ENCODE measurements at places on chromosomes 3 and 15. TPM values are rescaled to one million over a fixed set of nuclear protein-coding genes. Genes with fewer than 3 reads are reported as not detected.

DNA sequence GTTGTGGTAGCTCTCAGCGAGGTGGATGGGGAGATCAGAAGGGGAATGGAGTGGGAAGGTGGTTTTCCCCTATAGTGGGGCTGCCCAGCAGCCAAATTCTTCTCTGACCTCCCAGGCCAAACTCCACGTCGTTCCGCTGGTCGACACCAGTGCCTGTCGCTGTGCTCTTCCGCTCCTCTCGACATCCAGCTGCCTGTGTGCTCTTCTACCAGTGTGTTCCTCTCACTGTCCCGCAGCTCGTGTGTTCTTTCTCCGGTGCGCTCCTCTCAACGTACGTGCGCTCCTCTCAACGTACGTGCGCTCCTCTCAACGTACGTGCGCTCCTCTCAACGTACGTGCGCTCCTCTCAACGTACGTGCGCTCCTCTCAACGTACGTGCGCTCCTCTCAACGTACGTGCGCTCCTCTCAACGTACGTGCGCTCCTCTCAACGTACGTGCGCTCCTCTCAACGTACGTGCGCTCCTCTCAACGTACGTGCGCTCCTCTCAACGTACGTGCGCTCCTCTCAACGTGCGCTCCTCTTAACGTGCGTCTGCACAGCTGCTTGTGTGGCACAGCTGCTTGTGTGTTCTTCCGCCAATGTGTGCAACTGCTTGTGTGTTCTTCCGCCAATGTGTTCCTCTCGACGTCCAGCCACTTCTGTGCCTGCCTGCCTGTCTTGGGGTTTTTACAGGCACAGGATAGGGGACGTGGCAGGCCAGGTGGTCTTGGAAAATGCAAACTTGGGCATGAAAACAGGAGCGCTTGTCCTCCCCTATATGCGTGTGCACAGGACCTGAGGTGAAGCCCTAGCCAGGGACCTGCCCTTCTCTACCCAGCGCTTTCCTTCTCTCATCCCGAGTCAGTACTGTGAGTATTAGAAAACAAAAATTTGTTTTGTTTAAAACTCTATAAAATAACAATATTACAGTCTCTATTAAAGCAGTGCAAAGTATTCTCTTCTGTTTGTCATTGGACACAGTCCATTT is 991.1 kb downstream of the GBE1 start:
- H3K4me1 ChIP-seq, result no peaks in the 10 kb centered on the region
- no peaks in the 10 kb centered on the region for H3K36me3 ChIP-seq
- no peak overlapping the region for H3K27ac ChIP-seq
- H3K27me3 ChIP-seq, result no peaks in the 10 kb centered on the region
- no peak for DNase-seq

DNA sequence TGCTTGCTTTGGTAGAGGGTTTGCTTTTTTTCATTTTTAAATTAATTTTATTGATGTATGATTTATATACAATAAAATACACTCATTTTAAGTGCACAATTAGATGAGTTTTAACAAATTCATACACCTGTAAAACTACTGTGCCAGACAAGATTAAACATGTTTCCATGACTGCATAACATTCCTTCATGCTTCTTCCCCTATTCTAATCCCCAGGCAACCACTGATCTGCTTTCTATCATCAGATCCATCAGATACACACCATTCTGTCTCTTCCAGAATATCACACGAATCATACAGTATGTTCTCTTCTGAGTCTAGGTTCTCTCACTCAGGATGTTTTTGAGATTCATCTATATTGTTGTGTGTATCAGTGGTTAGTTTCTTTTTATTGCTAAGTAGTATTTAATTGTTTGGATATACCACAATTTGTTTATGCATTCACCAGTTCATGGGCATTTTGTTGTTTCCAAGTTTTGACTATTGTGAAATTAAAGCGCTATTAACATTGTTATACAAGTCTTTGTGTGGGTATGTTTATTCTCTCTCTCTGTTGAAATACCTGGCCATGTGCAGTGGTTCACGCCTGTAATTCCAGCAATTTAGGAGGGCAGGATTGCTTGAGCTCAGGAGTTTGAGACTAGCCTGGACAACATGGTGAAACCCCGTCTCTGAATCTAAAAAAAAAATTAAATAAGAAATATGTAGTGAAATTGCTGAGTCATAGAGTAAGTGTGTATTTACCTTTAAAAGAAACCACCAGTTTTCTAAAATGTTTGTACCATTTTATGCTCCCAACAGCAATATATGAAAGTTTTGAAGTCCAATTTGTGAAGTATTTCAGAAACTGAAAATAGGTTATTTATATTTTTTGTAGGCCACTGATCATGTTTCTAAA is 7.0 kb upstream of the TFG start:
- peaks cover 7% of the 10 kb centered on the region for H3K4me1 ChIP-seq
- H3K27ac ChIP-seq, result no peak overlapping the region
- H3K27me3 ChIP-seq, result peaks cover 17% of the 10 kb centered on the region
- no peak overlapping the region for H3K4me3 ChIP-seq
- H3K36me3 ChIP-seq, result no peaks in the 10 kb centered on the region

The MAP1A gene
- total RNA-seq, result 0.74 TPM

- DNase-seq, result no peak
- no peaks in the 10 kb centered on the region for H3K27me3 ChIP-seq
Observed at GRCh38 chr3:180265551-180265950, 228.8 kb upstream of the PEX5L start.

DNA sequence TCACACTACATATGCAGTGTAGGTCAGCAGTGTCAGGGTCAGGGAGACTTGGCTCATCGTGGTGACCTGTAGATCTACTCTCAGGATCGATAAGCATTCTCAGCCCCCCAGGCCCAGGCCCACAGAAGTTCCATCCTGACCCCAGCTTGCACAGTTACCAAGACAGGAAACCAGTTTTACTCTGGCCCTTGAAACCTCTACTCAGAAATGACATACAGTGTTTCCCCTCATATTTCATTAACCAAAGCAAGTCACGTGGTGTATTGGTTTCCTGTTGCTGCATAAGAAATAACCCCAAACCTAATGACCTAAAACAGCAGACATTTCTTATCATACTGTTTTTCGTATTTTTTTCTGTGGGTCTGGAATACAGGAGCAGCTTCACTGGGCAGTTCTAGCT is 242.2 kb downstream of the SLCO3A1 start:
- H3K4me1 ChIP-seq, result no peaks in the 10 kb centered on the region
- DNase-seq, result no peak
- H3K27ac ChIP-seq, result no peak overlapping the region
- H3K4me3 ChIP-seq, result no peak overlapping the region

- H3K4me1 ChIP-seq, result no peaks in the 10 kb centered on the region
- H3K4me3 ChIP-seq, result no peak overlapping the region
- no peak for DNase-seq
- H3K27me3 ChIP-seq, result no peaks in the 10 kb centered on the region
- H3K27ac ChIP-seq, result no peak overlapping the region
- H3K36me3 ChIP-seq, result no peaks in the 10 kb centered on the region
Observed at GRCh38 chr3:111800926-111801325, 58.1 kb upstream of the PHLDB2 start.

DNA sequence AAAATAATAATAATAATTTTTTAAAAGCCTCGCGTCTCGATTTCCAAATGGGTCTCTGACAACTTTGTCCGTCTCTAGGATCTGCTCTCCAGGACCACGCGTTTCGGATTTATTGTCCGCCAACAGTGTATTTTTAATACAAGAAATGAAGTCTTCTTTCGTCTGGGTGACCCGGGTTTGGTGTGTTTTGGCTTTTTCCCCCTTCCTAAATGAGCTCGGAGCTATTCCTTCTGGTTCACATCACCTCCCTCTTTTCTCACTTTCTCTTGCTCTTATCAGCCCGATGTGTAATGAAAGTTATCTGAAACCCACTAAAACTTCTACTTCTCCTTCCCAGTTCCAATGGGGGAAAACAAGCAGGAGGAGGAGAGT is 516.7 kb downstream of the MECOM start:
- peak overlapping the region; percentile 21 for H3K27ac ChIP-seq
- peak overlapping the region; percentile 82 for H3K4me3 ChIP-seq
- no peak for DNase-seq
- peaks cover 74% of the 10 kb centered on the region for H3K27me3 ChIP-seq
